Cortex of kidney (tissue), 1 donor: ENCODE measurements at places on chromosomes 12 and 14.

GRCh38 chr12:123200414-123200813 lies 32.5 kb downstream of the MPHOSPH9 start:
- DNase-seq = no peak

DNA sequence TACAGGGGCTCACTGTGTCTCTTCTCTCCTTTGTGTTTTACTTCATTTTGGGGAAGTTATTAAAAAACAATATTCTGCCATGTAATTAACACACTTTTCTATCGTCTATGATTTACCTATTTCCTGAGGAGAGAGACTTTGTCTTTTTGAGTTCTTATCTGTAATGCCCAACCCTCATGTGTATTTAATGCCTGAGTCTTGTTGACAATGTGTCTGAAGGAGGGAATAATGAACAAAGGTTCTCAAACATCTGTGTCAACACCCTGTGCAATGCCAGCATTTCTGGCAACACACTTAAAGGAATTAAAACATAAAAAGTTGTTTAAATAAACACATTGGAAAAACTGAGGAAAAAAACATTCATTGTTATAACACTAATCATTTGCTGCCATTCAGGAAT lies 147.1 kb downstream of the SLC15A5 start:
- DNase-seq = no peak

DNA sequence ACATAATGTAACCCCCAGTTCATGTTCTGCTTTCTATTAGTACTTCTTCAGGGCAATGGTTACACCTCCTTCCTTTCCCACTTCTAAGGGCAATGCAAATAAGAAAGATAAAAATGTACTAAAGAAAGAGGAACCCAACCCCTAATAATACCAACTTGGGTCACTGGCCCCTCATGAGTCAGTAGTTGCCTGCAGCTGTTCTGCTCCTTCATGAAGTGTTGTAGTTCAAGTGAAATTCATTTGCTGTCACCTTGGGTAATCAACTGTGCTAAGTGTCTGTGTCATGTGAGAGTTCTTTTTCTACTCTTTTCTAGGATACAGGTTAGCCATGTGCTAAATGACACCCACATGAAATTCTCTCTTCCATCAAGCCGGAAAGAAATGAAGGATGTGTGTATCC lies 91.8 kb downstream of the PLXNC1 start:
- DNase-seq = no peak

DNA sequence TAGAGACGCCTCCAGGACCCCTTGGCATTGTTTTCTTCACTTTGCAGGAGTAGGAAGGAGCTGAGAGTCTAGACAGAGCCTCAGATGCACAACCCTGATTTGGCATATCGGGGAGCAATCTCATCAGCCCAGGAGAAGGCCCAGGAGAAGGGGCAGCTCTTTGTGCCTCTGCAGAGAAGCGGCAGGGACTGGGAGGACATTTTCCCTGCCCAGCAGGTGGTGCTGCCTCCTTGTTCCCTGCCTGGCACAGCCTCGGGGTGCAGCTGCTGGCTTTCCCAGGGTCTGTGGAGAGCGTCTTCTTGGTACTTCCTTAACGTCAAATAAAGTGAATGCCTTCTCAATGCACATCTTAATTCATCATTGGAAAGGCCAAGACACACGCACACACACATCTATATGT lies 419.5 kb downstream of the TMEM121 start:
- DNase-seq = no peak

GRCh38 chr14:66624336-66624937 lies 116.5 kb downstream of the GPHN start:
- DNase-seq = no peak

DNA sequence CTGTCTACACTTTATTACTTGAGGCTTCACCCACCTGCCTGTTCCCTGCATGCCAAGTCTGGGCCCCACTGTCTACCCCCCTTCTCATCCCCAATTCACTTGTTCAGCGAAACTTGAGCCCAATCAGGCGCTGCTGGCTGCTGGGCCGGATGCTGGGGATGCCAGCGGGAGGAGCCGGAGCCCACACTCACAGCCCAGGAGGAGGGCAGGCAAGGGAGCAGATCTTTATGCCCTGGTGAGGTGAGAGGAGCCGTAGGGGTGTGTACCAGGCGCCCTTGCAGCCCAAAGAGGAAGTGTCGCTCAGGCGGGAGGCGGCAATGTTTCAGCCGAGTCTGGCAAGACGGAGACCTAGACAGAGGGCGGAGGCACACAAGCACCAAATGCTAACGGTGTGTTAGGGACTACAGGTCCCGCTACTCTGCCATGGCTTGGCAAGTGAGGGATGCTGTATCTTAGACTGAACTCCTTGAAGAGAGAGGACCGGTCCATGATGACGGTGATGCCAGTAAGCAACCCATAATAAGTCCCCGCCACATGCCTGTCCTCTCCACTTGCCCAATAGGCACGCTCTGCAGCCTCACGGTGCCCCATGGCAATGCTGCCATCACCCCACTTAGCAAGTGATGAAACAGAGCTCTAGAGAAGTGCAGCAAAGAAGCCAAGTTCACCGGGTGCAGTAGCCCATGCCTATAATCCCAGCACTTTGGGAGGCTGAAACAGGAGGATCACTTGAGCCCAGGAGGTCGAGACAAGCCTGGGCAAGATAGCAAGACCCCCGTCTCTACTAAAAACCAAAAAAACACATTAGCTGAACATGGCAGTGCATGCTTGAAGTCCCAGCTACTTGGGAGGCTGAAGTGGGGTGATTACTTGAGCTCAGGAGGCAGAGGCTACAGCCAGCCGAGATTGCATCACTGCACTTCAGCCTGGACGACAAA lies 41.6 kb downstream of the LRRC74A start:
- DNase-seq = no peak

GRCh38 chr14:97271451-97271960 lies 474.3 kb downstream of the VRK1 start:
- DNase-seq = no peak

DNA sequence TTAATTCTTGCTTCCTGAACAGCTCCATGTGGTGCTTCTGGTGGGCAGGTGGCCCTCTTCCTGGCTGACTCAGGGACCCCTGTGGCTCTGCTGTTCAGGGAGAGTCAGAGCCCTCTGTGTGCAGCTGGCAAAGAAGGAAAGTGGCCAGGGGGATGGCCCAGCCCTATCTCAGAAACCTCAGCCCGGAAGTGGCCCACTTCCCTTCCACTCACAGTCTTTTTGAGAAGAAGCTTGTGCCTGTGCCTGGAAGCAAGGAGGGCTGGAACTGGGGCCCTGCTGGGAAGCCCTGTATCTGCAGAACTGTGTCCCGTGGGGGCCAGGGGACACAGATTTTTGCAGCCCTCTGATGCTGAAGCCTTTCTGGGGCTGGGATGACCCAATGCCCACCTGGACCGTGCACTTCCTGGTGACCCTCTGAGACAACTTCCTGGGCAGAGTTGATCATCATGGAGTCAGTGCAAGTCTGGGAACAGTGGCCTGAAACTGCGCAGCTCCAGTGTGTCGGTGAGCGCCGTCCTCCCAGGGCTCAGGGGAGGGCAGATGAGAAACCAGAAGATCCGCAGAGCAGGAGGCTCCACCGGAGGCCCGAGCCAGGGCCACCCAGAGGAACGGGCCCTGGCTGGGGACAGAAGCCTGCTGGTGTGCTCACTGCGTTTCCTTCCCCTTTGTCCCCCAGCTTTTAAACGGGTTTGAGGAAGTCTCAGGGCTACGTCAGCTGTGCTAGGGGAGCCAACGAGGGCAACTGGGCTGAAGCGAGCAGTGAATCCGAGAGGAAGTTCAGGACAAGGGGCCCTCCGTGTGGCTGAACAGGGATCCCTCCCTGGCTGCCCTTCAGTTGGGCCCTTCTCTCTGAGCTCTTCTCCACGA lies 217.4 kb upstream of the RTL1 start:
- no peak for DNase-seq

GRCh38 chr12:92524489-92524888 lies 178.3 kb upstream of the PLEKHG7 start:
- no peak for DNase-seq

GRCh38 chr12:90048918-90049317 lies 340.3 kb upstream of the ATP2B1 start:
- DNase-seq = no peak

- no peak for DNase-seq
Measured at GRCh38 chr14:70188322-70188658, 461 bp downstream of the SLC8A3 start.

DNA sequence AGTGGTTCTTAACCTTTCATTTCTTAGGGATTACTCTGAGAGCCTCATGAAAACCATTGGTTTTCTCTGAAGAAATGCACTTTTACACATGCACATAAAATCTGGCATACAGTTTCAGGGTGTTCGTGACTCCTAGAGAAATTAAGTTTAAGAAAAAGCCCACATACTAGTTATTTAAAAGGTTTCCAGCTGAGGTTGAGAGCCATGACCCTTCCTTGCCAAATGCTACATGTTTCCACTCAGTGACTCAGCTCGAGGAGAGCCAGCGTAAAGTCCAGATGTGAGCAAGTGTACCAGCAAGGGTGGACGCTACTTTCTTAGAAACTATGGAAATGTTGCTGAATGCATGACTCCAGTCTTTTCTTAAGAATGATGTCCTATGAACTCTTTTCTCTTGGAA lies 42.7 kb upstream of the FLRT2 start:
- no peak for DNase-seq

DNA sequence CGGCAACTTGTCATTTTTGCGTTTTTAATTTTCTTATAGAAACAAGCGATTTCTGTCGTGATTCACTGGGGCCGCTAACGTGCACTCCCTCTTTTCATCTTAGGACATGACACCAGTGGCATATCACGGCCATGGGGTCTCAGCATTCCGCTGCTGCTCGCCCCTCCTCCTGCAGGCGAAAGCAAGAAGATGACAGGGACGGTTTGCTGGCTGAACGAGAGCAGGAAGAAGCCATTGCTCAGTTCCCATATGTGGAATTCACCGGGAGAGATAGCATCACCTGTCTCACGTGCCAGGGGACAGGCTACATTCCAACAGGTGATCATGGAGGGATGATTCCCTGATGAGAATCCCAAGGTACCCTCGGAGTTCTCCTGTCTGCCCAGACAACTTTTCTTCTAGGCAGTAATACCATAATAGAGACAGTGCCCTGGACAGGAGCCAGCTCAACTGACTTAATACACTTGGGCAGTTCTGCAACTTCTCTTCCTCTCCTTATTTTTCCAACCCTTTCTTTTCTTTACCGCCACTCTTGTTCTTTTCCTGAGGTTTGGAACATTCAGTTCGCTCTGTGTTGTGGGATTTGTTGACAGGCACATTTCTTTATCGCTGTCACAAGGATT lies 821 bp downstream of the TMEM106C start:
- DNase-seq = no peak

DNA sequence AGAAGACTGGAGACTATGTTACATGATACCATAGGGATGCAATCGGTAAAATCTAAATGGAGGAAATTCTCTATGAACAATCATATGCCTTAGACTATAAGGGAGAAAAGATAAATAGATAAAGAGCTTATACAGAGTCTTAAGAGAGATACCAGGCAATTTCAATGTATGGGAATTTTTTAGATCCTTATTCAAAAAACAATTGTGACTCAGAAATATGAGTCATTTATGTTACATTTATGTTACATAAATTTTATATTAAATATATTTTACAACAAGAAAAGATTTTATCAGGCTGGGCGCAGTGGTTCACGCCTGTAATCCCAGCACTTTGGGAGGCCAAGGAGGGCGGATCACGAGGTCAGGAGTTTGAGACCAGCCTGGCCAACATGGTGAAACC lies 36.5 kb upstream of the PSMA6 start:
- DNase-seq = no peak

DNA sequence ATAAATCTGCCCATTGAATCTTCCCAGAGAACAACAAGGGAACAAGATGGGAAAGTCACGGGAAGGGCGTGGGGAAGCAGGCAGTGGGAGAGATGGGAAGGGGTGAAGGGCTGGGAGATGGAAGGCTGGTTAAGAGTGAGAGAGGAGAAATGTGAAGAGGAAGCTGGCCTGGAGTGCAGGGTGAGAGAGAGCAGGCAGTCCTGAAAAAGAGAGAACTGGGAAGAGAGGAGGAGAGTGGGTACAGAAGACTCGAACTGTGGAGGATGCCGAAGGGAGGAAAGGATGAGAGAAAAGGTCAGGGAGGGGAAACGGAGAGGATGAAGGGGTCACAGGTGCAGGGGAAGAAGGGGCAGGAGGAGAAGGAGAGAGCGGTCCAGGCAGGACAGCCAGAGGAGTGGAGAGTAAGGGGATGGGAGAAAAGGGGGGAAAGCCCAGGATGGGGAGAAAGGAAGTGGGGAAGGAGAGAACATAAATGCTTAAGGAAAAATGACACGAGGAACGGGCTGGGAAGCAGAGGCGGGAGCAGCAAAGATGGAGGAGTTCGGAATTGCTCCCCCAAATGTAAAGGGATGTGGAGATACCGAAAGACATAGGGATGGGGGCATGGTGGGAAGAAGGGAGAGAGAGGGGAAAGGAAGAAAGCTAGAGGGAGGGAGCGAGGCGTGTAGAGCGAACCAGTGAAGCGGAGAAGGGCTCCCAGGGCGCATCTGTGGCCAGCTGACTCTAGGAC lies 1.2 kb downstream of the PIANP start:
- DNase-seq = no peak

DNA sequence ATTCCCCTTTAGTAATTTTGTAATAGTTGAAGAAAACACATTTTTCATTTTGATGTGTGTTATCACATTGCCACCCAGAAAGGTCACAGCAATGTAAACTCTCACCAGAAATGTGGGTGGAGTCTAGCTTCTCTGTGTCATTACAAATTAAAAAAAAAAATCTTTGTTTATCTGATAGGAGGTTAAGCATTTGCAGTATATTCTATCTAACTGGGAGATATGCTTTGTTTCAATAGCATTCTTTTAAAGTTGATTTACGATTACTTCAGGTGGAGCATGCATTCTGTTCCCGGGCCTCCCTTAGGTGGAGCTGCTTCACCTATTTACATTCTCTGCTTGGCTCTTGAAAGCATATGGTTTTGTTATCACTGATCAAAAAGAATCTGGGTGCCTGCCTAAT lies 7.8 kb downstream of the ADIPOR2 start:
- DNase-seq = no peak

- DNase-seq = no peak
Measured at GRCh38 chr14:102272392-102272791, 32.6 kb downstream of the MOK start.

GRCh38 chr14:38044710-38045109 lies 163.0 kb upstream of the SSTR1 start:
- no peak for DNase-seq

DNA sequence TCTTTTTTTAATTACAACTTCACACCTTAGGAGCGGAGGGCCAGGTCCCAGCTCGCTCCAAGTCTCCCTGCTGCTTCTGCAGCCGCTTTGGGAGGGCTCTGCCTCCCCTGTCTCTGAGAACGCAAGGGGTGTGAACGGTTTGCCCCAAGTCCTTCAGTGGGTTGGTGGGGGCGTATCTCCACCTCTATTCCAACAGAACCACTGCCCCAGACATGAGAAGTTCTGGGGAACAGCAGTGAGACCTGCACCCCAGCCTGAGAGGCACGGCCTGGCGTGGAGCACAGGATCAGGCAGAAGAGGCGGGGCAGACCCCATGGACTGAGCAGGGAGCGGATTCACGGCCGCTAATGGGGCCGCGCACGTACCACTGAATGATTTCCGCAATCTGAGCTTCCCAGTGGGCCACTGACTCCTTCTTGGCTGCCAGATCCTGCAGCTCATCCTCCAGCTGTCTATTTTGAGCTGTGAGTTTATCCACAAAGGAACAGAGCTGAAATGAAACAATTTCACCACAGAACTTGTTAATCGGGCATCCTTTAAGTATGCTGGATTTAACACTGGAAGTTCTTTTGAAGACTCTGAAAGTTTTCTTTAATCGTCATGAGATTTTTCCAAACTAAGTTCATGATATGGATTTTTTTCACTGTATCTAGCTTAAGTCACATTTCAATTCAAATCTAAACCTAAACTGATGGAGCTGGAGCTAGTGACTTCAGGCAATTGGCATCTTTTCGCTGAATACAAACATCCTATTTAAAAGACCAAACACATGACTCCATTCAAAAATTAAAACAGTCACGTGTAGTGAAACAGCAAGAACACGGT lies 44.4 kb downstream of the AMN start:
- no peak for DNase-seq
